ENCODE measurements at places on chromosomes 13 and 19.
A peak's percentile ranks its signal among the peaks of the same experiment; 100 is the strongest.

DNA sequence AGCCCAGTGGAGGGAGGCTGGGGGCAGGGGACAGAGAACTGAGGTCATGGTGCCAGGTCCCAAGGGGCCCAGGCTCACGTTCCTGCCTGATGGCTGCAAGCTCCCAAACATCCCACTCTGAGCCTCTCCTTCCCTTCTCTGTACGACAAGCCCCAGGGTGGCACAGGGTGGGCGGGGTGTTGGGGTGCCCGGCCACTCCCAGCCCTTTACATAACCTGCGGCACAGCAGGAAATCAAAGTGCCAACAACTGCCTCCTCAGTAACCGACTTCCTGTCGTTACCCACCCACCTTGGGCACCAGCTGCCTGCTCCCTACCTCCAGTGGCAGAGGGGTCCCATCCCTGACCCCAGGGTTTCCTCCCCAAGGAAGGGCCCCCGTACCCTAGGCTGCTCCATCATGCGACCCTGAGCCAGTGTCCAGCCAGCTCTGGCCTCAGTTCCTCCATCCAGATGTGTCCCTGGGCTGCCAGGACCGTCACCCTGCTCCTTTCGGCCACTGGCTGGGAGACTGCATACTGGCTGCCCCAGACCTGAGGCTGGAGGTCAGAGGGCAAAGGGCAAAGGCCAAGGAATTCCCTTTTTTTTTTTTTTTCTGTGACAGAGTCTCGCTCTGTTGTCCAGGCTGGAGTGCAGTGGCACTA, 27.7 kb upstream of the NFIC start:
- DNase-seq = no peak

DNA sequence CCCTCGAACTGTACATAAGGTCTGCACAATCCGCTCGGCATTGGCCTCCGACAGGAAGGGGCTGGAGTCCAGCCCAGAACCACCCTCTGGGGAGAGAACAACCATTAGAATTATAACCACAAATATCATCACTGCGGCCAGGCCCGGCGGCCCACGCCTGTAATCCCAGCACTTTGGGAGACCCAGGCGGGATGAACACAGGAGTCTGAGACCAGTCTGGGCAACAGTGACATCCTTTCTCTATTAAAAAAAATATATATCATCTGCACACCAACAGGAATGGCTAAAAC, 11.4 kb downstream of the COQ8B start:
- DNase-seq = no peak

- peak; percentile 46 for DNase-seq
Measured at GRCh38 chr19:2627319-2627829, 75.1 kb downstream of the GNG7 start.

- no peak for DNase-seq
Measured at GRCh38 chr13:99522298-99522697, 21.0 kb downstream of the TM9SF2 start.

DNA sequence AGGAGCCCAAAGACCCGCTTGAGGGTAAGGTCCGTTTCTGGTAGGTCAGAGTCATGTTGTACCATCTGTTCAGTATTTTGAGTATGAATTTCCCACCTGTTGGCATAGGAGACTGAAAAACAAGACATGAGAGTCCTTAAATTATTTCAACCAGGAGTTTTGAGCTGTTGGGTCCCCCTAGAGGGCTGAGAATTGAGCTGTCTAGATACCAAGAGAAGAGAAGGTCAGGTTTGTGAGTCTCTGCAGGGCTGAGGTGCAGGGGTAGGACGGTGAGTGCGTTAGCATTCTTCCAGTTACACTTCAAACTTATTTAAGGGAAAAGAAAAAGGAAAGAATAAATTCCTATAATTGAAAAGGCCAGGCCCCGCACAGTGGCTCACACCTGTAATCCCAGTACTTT, 5.0 kb downstream of the CBLC start:
- no peak for DNase-seq

- DNase-seq = no peak
Measured at GRCh38 chr19:5456841-5457200, 1.6 kb downstream of the ZNRF4 start.

DNA sequence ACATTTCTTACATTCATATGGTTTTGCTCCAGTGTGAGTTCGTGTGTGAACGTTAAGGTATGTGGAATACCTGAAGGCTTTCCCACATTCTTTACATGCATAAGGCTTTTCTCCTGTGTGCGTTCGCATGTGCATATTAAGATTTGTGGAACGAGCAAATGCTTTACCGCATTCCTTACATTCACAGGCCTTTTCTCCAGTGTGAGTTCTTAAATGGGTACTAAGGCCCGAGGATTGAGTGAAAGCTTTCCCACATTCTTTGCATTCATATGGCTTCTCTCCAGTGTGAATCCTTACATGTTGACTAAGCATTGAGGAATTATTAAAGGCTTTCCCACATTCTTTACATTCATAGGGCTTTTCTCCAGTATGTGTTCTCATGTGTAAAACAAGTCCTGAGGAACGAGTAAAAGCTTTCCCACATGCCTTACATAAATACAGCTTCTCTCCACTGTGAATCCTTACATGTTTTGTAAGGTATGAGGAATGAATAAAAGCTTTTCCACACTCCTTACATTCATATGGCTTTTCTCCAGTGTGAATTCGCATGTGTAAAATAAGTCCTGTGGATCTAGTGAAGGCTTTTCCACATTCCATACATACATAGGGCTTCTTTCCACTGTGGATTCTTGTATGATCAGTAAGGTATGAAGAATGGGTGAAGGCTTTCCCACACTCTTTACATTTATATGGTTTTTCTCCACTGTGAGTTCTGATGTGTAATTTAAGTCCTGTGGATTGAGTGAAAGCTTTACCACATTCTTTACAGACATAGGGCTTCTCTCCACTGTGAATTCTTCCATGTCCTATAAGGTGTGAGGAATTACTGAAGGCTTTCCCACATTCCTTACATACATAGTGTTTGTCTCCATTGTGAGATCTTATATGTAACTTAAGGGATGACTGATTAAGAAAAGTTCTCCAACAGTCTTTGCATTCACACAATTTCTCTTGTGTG, 10.7 kb downstream of the ZNF846 start:
- DNase-seq = no peak

DNA sequence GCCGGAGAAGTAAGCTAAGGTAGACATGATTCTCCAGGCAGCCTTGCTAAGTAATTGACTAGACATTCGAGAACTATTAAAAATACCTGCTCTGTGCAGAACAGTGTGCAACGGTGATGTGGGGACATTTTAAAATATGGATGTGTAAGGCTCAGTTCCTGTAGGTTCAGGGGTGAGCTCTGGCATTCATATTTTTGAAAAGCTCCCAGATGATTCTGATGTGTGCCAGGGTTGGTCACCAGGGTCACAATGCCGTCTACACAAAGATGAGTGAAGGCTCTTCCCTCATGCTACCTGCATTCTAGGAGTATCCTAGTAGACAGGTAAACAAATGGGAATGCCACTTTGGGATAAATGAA, 702 bp upstream of the EPSTI1 start:
- no peak for DNase-seq
